ENCODE measurements at places on chromosomes 11 and 22.

GRCh38 chr22:48427731-48428211 lies 1399.9 kb downstream of the BRD1 start:
- no peak for DNase-seq

- DNase-seq, result no peak
Observed at GRCh38 chr22:27885977-27886842, 32.8 kb downstream of the PITPNB start.

DNA sequence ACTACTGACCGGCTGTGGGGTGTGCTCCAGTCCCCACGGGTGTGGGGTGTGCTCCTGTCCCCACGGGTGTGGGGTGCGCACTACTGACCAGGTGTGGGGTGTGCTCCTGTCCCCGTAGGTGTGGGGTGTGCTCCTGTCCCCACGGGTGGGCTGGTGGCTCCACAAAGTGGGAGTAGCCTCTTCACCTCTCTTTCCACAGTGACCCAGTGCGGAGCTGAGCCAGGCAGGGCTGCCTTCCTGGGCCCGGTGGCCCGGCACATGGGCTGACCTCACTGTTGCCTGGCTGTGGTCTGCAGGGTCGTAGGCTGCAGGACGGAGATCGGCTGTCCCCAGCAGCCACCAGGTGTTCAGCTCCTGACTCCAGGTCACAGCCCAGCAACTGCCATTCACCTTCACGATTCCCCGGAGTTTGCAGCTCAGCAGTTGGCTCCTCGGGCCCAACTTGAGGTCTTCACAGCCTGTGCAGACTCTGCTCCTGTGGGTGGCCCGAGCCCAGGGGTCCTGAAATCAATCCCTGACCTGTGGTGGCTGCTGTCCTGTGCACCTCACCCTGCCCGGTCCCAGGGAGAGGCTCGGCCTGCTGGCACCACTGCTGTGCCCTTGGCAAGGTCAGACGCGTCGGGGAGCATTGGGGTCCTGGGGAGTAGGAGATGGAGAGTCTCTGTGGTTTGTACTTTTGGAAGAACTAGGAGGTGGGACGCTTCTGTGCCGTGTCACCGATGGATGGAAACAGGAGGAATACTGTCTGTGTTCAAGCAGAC lies 414.3 kb downstream of the TBC1D22A start:
- DNase-seq, result no peak

DNA sequence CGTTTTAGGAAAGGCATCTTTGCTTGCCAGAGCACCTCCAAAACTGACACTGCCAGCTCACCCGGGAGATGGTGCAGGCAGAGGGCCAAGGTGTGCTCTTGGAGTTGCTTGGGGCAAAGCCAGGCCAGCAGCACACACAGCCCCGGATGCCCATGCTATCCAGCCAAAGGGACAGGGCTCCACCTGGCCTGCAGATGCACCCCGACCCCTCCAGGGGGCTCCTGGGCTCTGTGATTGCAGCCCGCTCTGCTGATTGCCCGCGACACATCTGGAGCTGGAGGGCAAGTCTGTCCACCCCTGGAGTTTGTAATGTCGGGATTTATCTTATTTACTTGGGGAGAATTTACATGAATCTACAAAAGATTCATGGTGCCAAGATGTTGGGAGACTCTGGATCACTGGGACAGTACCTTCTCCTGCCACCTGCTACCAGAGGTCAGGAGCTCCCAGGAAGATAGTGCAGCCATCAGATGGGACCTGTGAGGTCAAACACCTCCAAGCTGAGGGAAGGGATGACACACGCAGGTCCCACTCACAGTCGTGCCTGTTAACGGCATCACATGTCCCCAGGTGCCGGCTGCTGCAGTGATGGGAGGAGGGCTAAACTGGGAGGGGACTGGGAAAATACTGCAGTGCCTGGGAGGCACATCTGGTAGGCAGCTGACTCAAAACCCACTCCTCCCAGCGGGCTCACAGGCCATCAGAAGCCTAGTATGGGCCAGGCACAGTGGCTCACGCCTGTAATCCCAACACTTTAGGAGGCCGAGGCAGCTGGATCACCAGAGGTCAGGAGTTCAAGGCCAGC lies 17.2 kb downstream of the CBX7 start:
- DNase-seq, result peak; percentile 49

GRCh38 chr22:45818424-45819085 lies 146.9 kb downstream of the ATXN10 start:
- no peak for DNase-seq

GRCh38 chr22:27919222-27919941 lies at the start of gene PITPNB:
Gene PITPNB (minus strand): TSS chr22:27919256. CDS start chr22:27919191, 65 bp downstream.
- DNase-seq, result peak; percentile 96

- DNase-seq, result no peak
Observed at GRCh38 chr11:31882951-31883392, 71.8 kb upstream of the PAX6 start.

Measured in HL-60 (cell line).